Karpas-422 (cell line): ENCODE measurements at places on chromosomes 1 and 21. TPM values are rescaled to one million over a fixed set of nuclear protein-coding genes. Genes with fewer than 3 reads are reported as not detected.
A peak's percentile ranks its signal among the peaks of the same experiment; 100 is the strongest.

GRCh38 chr21:41932191-41932575 is 21.6 kb downstream of the C2CD2 start:
- no peak for DNase-seq
- no peaks in the 10 kb centered on the region for H3K27me3 ChIP-seq
- no peak overlapping the region for H3K27ac ChIP-seq
- H3K4me3 ChIP-seq, result no peak overlapping the region
- 0 out of 2 replicates have a peak, but pooled peaks cover 3% of the 10 kb centered on the region for H3K4me1 ChIP-seq

GRCh38 chr1:230899841-230900251 is 31.5 kb upstream of the C1orf198 start:
- H3K4me3 ChIP-seq, result no peak overlapping the region
- no peaks in the 10 kb centered on the region for H3K36me3 ChIP-seq
- peaks cover 7% of the 10 kb centered on the region for H3K4me1 ChIP-seq
- no peaks in the 10 kb centered on the region for H3K27me3 ChIP-seq
- no peak overlapping the region for H3K27ac ChIP-seq

- H3K27me3 ChIP-seq, result no peaks in the 10 kb centered on the region
- DNase-seq, result no peak
- no peak overlapping the region for H3K4me3 ChIP-seq
Measured at GRCh38 chr1:169321539-169321938, 46.1 kb downstream of the NME7 start.

GRCh38 chr21:31957631-31958030 is 84.8 kb downstream of the HUNK start:
- no peaks in the 10 kb centered on the region for H3K36me3 ChIP-seq
- H3K4me3 ChIP-seq, result no peak overlapping the region
- H3K27me3 ChIP-seq, result no peaks in the 10 kb centered on the region
- no peaks in the 10 kb centered on the region for H3K4me1 ChIP-seq
- no peak overlapping the region for H3K27ac ChIP-seq

- H3K27me3 ChIP-seq, result peaks cover 2% of the 10 kb centered on the region; the same call in 1 of the 2 replicates
- no peaks in the 10 kb centered on the region for H3K36me3 ChIP-seq
- no peak overlapping the region for H3K27ac ChIP-seq
Measured at GRCh38 chr21:39952265-39952664, 85.0 kb downstream of the PCP4 start.

GRCh38 chr1:226370144-226370923 is 37.6 kb downstream of the PARP1 start:
- DNase-seq, result peak; percentile 68
- H3K4me1 ChIP-seq, result peaks cover 71% of the 10 kb centered on the region
- H3K27me3 ChIP-seq, result no peaks in the 10 kb centered on the region
- peaks cover 76% of the 10 kb centered on the region for H3K36me3 ChIP-seq
- peak overlapping the region; percentile 39 for H3K4me3 ChIP-seq

DNA sequence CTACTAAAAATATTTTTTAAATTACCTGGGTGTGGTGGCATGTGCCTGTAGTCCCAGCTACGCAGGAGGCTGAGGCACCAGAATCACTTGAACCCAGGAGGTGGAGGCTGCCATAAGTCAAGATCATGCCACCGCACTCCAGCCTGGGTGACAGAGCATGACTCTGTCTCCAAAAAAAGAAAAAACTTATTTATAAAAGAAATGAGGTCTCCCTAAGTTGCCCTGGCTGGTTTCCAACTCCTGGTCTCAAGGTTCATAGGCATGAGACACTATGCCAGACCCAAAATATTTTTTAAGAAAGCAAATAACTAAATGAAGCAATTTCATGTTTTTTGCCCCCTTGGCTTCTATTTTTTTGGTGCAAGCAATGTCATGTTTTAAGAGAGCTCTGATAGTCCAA is 32.9 kb downstream of the EIF4G3 start:
- no peaks in the 10 kb centered on the region for H3K27me3 ChIP-seq
- DNase-seq, result no peak
- H3K36me3 ChIP-seq, result peaks cover 61% of the 10 kb centered on the region
- no peak overlapping the region for H3K4me3 ChIP-seq
- H3K4me1 ChIP-seq, result no peaks in the 10 kb centered on the region

- no peak for DNase-seq
- H3K27ac ChIP-seq, result no peak overlapping the region
- no peaks in the 10 kb centered on the region for H3K27me3 ChIP-seq
- no peak overlapping the region for H3K4me3 ChIP-seq
- H3K4me1 ChIP-seq, result no peaks in the 10 kb centered on the region
- H3K36me3 ChIP-seq, result no peaks in the 10 kb centered on the region
Measured at GRCh38 chr21:43467785-43468184, 40.9 kb upstream of the SIK1 start.

GPN2 gene
- total RNA-seq, result 32.6 and 33.3 TPM in 2 replicates

LAD1 gene
- 0.76 and 1.2 TPM in 2 replicates for total RNA-seq

SLC25A24 gene
- total RNA-seq, result 47.1 and 86.8 TPM in 2 replicates

FMN2 gene
- total RNA-seq, result not detected in 2 replicates

LIN28A gene
- total RNA-seq, result 0.04 TPM in 1 of 2 replicates, not detected in the other

NUDT4B gene
- 2.3 TPM in 1 of 2 replicates, not detected in the other for total RNA-seq

TIMM17A gene
- total RNA-seq, result 35.6 and 39.8 TPM in 2 replicates
